Stimulated activated CD4-positive, alpha-beta T cell treated with anti-CD3 and anti-CD28 coated beads, TNF-alpha, amount 100 ng/mL, for 1 hour (primary cell): ENCODE measurements at places on chromosomes 3 and 15.

DNA sequence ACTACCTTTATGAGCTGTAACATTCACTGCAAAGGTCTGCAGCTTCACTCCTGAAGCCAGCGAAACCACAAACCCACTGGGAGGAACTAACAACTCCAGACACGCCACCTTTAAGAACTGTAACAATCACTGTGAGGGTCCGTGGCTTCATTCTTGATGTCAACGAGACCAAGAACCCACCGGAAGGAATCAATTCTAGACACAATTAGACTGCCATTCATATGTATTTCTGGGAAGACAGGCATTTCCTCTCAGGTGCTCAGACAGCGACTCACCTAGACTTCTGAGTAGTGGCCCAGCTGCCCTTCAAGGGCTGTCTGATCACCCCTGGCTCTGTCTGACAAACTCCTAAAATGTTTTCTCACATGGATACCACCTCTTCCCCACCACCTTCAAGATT, 506.8 kb downstream of the PDCD6IP start:
- DNase-seq: no peak

DNA sequence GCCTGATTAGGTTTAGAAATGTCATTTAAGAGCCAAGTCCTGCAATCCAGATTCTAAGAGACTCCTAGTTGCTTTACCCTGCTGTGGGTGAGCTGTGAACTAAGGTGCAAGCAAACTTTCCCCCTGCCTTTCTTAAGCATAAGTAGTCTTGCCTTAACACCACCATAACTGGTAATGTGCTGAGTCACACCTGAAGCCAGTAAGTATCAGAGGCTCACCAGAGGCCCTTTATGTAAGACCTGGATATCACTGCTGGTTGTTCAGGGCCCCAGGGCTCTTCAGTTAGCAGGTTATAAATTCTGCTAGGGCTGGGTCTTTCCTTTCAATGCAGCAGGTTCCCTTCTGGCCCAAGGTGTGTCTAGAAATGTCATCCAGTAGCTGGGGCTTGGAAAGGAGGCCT, 509.9 kb downstream of the VGLL3 start:
- DNase-seq: no peak

DNA sequence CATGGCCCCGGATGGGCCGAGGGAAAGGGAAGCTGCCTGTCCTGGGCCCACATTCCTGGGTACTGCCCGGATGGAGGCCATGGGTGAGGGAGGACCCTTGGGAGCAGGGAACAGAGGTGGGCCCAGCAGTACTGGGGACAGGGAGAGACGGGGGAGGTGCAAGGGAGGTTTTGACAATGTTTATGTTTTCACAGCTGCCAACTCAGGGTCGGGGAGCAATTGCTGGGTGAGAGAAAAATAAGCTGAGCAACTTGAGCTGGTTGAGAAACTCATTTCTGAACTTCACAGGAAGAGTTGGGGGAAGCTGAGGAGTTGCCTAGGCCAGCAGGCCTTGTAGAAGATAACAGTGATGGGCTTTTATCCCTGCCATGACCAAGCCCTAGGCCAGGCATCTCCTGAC, 11.1 kb upstream of the TSPAN3 start:
- no peak for DNase-seq

DNA sequence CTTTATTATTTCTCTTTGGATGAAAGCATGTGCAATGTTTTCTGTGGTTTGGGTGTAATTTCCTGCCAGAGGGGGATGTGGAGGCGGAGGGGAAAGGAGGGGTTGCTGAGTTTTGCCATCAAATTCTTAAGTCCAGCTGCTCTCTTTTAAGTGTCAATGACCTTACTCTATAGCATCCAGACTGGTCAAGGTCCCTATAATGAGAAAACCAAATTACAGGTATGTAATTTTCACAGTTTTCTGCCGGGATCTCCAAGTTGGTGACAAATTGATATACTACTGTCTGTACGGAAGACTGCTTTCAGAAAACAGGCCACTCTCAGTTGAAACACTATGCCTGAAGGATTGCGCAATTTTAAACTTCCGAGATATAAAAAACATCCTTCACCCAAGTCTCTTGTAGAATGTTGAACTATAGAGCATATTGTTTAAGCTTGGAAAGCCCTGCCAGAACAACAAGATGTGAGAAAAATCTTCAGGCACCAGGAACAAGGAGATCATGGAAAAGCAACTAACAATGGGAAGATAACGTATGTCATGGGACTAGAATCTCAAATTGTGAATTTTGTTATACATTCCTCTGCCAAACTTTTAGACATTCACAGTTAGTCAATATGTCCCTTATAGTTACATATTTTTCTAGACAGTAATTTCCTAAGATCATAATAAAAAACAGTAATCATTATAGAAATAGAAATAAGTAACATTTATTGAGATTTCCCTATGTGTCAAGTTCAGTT, 300.7 kb upstream of the SATB1 start:
- DNase-seq: no peak

- no peak for DNase-seq
These were observed 132.8 kb upstream of the SLC24A5 start for GRCh38 chr15:47987908-47988532.

DNA sequence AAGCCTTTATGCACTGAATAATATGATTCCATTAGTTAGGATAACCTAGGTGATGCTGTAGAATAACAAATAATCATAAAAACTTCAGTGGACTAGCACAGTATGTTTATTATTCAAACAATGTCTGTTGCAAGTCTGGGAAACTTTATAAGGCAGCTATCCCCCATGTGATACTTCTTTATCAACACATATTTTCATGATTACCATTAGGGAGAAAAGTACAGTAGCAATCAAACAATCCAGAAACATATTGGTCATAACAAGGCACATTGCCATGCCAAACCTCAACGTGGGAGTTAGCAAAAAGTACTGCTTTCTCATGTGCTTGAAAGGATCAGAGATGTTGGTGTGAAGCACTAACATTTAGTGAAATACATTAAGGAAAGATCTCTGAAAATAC, 35.5 kb downstream of the EOMES start:
- DNase-seq: no peak

GRCh38 chr3:11307830-11308432, 35.7 kb downstream of the ATG7 start:
- no peak for DNase-seq

GRCh38 chr15:66394472-66394871, 7.8 kb downstream of the MAP2K1 start:
- DNase-seq: no peak

GRCh38 chr3:108486941-108487340, 23.5 kb downstream of the MYH15 start:
- DNase-seq: no peak

- DNase-seq: no peak
These were observed 58.9 kb downstream of the IMPG2 start for GRCh38 chr3:101261506-101261905.

DNA sequence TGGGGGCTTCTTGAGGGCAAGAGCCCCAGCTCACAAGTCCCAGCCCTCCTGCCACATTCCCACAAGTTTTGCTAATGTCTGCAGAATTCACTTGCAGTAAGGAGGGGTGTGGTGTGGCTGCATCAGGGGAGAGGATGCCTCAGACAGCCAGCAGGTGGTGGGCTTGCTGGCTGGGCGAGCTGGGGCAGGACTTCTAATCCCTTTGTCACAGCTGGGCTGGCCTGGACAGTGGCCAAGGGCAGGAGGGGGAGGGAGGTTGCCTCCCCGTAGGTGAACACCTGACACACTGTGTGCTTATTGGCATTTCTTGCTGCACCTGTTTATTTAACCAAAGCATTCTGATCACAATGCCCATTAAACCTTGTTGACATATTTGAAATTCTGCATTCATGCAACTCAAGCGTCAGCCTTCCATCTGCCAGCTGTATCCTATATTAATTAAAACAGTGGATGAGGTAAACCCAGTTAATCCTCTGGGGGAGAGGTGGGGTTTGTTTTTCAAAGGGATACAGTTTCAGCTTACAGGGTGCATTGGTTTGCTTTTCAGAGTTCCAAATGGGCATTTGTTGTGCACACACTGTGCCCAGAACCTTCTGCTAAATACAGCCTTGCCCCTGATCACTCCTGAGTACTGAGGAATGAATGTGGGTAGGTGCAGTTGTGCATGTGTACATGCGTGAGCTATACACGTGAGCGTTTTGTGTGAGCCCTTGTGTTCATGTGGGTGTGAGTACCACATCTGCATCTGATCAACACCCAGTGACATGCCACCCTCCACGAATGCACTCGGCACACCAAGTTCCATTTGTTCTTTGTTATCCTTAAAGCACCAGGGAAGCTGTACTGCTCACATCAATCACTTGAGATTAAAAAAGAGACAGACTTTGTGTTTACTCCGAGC, 268.7 kb downstream of the XXYLT1 start:
- DNase-seq: no peak

GRCh38 chr3:70003119-70003518, 3.6 kb downstream of the SAMMSON start:
- DNase-seq: no peak

DNA sequence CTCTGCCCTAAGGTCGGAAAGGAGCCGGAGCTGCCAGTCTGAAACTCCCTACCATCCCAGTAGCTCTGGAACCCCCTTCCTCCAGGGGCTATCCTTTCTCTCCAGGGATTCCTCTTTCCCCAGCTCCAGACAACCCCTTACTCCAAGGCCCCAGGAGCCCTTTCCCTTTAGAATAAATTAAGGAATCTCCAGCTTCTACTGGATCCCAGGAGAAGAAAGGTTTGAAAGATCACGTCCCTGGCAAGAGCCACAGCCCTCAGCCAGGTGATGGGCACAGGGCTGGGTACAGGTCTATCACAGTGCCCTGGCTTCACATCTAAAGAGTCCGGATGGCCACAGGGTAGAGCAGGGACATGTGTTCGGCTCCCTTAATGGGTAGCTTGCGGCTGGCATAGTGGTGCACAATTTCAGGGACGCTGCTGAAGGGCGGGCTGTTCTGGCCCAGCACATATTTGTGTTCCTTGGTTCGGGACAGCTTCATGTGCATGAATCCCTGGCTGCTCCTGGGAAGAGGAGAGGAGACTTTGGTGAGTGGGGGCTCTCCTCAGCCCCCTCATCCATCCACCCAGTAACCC, 20.0 kb downstream of the SHF start:
- DNase-seq: no peak

- DNase-seq: no peak
These were observed 44.5 kb downstream of the KY start for GRCh38 chr3:134606033-134607025.

DNA sequence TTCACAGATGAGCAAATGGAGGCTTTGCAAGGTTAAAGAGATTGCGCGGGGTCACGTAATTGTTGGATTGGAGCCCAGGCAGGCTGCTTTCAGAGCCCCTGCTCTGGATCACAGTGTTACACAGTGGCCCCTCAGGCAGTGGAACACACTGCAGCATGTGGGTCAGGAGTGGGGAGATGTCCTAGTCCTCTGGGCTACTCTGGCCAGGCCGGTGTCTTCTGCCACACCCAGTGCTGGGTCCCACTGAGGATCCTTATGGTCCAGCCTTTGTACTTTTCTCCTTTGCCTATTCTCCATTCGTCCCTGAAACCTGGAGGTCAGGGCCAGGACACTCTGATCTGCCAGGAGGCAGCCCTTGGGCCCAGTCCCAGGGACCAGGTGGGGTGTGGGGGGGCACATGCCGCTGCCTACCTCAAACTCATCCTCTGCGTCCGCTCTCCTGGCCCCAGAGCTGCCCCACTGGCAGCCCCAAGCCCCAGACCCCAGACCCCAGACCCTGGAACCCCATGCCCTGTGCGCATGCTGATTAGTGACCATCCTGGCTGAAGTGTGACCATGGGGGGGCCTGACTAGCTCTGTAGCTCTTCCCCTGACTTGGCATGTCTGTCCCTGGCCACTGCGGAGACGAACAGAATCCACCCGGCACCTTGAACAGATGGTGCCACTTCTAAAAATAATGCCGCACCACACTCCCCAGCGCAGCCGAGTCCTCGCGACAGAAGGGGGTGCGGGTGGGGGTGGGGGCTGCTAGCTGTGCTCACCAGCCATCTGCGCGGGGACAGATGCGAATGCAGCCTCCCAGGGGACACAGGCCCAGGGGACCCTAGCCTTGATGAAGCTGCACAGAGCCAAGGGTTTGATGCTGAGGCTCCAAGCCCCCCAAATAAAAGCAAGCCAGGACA, 41.6 kb downstream of the ATP2B2 start:
- no peak for DNase-seq

DNA sequence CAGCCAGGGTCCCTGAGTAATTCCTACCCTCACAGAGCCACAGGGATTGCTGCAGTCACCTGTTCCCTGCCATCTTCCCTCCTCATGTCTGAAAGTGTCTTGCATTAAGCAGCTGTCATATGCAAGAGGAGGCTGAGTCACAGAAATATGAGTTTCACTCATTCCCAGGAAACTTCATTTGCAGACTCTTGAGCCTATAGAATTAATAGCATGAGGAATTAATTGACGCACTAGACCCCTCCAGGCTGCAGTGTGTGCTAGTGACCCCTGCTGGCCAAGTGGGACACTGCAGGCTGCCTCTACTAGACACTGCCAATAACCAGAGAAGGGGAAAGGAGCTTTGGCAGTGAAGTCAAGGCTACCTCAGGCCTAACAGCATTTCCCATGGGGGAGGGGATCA, 50.6 kb upstream of the SLC6A1 start:
- no peak for DNase-seq

DNA sequence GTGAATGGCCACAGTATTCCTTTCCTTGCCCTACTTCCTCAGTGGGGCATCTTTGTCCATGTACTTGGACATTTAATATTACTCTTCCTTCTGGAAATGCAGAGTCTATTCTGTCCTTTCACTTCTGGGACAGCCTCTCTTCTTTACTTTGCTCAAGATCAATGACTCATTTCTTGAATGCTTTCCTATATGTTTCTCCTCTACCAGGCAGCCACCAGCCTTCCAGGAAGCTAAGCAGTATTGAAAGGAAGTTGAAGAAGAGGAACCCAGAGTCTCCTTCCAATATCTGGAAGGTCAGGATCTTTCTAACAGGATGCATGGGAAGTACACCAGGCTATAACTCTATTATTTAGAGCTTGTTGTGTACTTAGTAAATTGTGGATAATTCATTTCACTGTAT, 182.8 kb downstream of the CD47 start:
- DNase-seq: no peak

- DNase-seq: no peak
These were observed 16.8 kb downstream of the LPP start for GRCh38 chr3:188170461-188171459.

DNA sequence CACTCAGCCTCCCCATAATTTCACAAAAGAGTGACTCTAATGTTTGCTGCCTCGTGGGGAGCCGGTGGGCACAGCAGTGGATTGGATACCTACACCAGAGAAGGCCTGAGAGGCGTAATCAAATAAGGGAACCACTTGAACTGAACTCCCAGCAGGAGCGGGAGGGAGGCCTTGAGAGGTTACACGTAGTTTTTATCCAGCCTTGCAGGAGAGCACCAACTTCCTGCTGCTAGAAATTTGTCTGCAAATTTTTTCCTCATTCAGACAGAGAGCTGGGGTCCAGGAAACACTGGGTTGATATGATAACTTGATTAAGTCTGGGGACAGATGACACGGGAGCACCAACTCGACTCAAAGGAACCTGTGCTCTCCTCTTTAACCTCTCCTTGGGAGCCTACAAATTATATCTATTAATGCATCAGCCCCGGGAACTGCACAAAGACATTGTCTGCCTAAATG, 69.8 kb downstream of the HES1 start:
- DNase-seq: no peak

GRCh38 chr15:85129881-85130280, 148.2 kb downstream of the PDE8A start:
- DNase-seq: no peak
